Activated T-cell treated with anti-CD3 and anti-CD28 coated beads for 24 hours (primary cell): ENCODE measurements at places on chromosomes 2 and 18.

DNA sequence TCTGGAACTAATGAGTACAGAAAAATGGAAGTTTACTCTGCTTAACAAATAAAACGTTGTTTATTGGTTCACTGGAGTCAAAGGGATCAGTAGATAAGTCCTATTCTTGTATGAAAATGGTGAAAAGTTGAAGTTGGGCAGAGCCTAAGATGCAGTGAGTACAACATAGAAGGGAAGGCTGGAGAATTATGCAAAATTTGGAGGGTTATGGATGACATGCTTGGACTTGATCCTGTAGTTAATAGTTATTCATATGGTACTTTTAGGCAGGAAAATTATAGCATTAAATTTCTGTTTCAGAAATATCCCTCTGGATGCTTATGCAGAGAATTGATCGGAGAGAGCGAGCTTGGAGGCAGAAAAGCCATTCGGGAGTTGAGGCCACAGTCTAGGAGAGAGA, 167.6 kb downstream of the KCNS3 start:
- DNase-seq = no peak

DNA sequence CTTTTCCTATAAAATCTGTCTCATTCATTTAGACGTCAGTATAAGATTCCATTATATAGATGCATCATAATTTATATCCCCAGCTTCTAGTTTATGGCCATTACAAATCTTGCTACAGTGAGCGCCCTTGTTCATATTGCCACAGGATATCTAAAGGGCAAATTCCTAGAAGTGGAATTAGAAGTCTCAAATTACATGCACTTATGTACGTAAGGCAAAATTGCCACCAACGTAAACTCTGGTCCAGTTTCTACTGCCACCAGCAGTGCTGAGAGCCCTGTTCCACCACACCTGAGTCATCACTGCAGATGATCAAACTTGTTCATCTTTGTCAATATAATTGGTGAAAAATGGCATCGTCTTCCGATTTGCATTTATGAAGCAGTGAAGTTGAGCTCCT, 90.9 kb upstream of the ID2 start:
- DNase-seq = no peak

GRCh38 chr2:143375384-143375880, 246.2 kb downstream of the ARHGAP15 start:
- DNase-seq = no peak

GRCh38 chr18:6891788-6892187, 162.3 kb downstream of the ARHGAP28 start:
- DNase-seq = no peak

- DNase-seq = no peak
Observed at GRCh38 chr2:212284166-212284565, 254.4 kb downstream of the ERBB4 start.

DNA sequence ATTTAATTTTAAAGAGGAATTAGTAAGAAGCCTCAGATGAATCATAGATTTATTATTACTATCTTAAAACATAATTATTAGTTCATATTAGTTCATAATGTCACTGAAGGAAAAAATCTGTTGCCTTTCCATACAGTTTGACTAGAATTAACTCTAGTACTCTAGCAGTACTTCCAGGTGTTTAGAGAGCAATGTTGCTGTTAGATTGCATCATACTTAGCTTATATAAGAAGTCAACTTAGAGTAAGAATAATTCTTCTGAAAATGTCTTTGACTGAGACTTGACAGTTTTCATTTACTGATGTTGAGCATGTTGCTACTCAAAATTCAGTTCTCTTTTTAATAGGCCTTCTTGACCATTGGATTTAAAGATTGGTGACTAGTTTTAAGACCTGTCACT, 4.7 kb downstream of the RAB3GAP1 start:
- DNase-seq = no peak

DNA sequence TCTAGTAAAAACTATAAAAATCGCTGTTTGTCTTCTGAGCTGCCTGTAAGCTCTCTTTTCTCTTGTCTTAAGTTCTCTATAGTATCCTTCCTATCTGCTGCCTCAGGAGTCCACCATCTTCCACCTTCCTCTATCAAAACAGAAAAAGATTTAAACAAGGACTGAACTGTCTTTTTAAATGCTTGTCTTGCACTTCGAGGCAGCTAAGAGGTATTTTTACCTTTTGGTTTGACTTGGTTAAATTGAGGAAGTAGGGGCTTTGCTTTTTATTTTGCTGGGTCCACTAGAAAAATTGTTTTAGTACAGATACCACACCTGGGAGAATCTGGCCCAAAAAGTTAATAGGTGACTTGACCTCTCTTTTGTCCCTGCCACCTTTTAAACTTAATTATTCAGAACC, 12.2 kb downstream of the SESTD1 start:
- no peak for DNase-seq

DNA sequence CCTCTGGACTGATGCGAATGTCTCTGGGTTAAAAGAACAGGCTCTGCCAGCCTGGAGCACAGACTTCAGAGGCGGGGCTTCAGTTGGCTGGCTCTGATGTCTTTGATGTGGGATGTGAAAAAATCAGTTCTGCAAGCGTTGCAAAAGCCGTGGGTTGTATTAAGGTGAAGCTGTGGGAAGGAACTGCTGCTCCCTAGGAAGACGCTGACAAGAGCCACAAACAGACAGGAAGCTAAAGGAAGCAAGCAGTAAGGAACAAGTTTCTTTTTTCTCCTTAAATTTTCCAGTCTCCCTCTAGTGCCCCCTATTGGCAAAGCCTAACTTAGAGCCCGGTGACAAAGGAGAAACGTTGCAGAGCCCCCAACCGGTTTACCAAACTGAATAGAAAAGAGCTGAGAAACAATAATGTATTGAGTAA, 239.0 kb downstream of the CCDC178 start:
- no peak for DNase-seq

- no peak for DNase-seq
Observed at GRCh38 chr2:165911231-165911630, 42.3 kb downstream of the TTC21B start.

GRCh38 chr2:178978667-178979066, 71.3 kb downstream of the CCDC141 start:
- no peak for DNase-seq

GRCh38 chr18:74996055-74996454, 212.9 kb downstream of the PTGR3 start:
- no peak for DNase-seq

GRCh38 chr2:238458651-238459050, 31.9 kb downstream of the ASB1 start:
- DNase-seq = no peak

GRCh38 chr2:85806358-85807118, 52.7 kb downstream of the ATOH8 start:
- DNase-seq = no peak

DNA sequence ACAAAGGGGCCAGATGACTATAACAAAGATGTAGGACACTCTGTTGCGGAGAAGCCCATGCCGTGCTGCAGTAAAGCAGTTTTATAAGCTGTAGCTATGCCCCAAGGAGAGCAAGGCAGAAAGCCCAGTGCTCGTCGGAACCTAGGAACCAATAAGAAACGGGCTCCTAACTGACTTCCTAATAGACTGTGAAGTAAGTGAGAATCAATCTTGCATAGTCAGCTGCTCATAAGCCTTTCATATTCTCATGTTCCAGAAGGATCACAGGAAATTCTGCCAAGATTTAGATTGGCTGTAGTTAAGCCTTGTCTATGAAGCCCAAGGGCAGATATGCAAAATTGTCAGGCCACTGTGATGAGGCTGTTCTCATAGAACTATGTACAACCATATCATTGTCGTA, 98.4 kb downstream of the RTTN start:
- no peak for DNase-seq

- DNase-seq = peak; percentile 78
Observed at GRCh38 chr2:231677632-231678104, 30.7 kb upstream of the PTMA start.

DNA sequence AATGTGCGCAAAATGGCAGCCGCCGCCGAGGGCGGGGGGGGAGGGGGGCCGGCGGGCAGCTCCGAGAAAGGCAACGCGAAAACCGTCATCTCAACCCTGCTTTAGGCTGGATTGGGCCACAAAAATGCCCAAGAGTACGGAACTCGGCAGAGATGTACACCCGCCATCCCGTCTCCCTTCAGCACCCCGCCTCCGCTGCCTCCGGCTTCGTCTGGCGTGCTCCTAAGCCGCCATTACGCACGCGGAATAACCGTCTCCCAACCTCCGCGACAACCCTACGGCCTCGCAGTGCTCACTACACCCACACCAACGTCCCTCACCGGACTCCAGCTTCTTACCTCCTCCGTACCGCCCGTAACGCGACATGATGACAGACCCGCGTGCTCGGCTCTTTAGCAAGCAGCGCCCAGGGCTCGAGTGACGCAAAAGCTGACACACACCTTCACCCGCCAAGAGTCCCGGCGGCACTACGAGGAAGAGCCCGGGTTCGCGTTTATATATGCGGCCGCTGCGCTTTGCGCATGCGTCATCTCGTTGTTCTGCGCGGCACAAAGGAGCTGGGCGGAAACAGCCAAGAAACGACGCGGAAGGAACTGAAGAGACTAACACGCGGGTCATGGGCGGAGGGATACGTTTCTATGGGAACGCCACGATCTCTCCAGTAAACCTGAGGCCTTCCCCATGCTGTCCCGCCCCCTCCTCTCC, at the start of gene SRSF7:
SRSF7 (minus strand) TSS at position 471 of the 705 bp plus-strand sequence; CDS start at position 366, 105 bp downstream.
- peak; percentile 97 for DNase-seq

DNA sequence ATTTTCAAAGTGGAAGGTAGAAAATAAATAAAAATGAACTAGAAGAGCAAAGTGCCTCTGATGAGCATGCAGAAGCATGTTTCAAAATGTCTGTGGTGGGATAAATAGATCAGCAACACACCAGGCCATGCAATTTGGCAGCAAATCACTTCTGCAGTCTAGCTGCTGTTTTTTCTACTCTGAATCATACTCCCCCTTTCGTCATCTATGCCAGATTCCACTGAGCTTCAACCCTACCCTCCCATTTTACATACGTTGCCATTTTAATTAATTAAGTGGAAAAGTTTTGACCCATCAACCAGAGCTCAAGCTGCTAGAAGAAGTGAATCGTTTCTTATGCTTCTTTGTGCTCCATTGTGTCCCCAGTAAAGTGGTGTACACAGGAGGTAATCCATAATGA, 79.3 kb downstream of the NRXN1 start:
- no peak for DNase-seq

- peak; percentile 49 for DNase-seq
Observed at GRCh38 chr2:203535078-203535783, at the start of gene RAPH1. Gene RAPH1, minus strand, starts transcription at chr2:203535301. Its CDS starts 39,948 bp downstream, at chr2:203495353.

DNA sequence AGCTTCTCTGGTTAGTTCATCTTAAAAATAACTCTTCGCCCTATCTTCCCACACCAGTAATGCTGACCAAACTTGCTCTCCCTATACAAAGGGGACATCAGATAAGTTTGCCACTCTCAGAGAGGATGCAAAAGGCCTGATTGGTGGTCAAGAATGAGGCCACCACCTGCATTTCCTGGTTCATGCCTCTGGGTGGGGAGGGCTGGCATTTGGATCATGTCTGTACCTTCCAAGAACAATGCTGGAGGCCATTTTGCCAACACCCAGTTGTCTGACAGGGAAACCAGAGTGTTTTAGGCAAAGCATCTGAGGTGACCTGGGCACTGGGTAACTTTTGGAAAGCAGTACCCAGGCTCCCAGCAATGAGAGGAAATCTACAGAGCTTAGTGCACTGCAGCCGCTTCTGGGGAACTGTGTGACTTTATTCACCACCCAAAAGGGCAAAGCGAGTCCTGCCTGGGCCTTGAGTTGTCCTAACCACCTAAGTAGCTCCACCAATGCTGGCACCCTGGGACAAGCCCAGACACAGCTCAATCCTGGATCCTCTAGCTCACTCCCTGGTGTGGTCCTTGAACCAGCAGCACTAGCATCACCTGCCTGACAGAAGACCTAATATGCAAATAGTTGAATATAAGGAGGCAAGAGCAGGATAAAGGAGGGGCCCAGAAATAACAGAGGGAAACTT, 35.1 kb downstream of the CAPN13 start:
- DNase-seq = no peak

- no peak for DNase-seq
Observed at GRCh38 chr2:171798156-171798820, 95.8 kb downstream of the SLC25A12 start.

- DNase-seq = no peak
Observed at GRCh38 chr2:34808426-34808825, 1209.3 kb upstream of the FAM98A start.

DNA sequence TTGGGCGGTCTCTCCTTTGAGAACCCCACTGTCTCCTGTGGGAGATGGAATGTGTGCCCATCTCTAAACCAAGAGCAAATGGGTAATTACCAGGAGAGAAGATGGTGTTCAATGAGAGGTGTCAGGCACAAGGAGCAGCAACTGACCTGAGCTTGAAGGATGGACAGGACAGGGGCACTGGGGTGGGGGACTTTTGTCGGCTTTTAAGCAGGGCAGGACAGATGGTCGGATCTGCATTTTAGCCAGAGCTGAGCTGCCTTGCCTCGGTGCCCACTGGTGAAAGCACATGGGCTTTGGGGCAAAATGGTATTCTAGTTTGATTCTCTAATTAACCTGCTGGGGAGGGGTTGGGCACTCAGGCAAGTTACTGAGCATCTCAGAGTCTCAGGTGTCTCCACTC, 98.0 kb downstream of the INHBB start:
- no peak for DNase-seq
